Activated CD8-positive, alpha-beta memory T cell treated with anti-CD3 and anti-CD28 coated beads, Interleukin-2, amount 50 U/mL, for 4 hours (primary cell): ENCODE measurements at places on chromosomes 5 and 9.

GRCh38 chr5:75566710-75567309 is 44.4 kb upstream of the ANKDD1B start:
- peak; percentile 18 for DNase-seq

- DNase-seq: no peak
Measured at GRCh38 chr9:136430588-136431234, 8.9 kb downstream of the INPP5E start.

- DNase-seq: no peak
Measured at GRCh38 chr5:8961956-8962355, 583.9 kb downstream of the SEMA5A start.

DNA sequence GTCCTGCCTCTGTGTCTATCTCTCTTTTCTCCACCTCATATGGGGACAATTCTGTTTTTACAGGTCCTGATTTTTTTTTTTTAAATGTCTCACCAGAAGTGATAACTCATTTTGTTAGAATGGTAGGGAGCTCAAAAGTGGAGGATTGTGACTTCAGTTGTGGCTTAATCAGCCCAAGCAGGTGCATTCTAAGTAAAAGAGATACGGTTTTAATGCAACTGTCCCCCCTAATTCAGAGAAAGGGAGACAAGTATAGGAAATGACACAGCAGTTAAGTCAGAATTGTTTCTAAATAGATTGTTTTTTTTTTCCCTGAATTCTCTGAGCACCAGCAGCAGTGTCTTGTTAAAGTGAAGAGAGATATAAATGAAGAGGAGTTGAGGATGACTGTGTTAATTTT is 24.5 kb downstream of the MAST4 start:
- no peak for DNase-seq

GRCh38 chr9:38687389-38687842 is 32.5 kb downstream of the FAM240B start:
- no peak for DNase-seq

DNA sequence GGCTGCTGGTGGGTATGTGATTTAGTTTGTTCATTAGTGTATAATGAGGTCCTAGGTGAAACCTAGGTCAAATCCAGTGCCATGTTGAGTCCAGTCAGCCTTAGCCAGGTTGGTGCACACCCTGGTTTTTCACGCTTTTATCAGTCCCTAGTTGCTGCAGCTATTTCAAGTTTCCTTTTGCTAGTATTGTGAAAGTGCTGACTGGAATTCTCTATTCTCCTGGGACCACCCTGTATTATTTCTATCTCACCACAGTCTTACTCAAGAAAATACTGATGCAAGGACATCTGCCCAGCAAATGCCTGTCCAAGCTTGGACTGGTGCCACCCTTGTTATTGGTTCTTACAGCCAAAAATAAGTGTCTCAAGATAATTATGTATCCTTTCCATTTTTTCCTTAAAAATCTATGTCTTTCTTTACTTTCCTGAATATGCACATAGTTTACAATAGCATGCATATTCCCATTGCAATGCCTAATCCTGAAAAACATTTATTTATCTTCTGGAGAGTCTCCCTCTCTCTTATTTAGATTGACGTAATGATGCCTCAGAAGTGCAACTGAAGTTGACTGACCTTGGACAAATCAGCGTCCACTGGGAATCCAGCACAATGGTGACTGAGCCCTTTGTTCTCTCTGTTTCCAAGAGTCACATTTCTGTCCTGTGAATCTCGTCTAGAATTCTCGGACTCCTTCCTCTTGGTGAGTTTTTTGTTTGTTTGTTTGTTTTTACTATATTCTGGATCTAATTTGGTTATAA is 1075.0 kb downstream of the CDH9 start:
- DNase-seq: no peak

DNA sequence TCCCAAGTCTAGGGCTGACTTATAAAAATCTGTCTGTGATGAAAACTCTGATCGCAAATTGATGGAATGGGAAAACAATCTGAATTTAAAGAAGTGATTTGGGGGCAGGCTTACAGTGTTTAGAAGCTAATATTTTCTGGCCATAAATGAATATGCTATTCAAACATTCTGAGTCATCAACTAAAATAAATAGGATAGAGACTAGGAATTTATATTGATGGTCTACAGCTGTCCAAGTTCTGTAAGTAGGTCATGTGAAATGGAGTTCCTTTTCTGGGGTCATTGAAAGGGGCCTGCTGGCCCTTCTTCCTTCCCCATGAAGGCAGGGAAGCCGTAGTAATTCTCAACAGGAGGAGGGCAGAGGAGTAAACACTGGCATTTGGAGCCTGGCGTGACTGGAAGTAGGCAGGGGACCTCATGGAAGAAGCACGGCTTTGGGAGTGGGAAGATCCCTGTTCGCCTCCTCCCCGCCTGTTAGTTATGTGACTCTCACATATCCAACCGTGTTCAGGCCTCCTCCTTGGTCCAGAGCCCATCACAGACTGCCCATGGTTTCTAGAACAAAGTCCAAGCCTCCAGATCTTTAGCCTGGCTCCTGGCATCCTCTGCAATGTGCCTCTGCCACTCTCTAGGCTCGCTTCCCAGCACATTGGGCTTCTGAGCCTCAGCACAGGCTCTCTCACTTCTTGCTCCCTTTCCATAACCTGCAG is 31.7 kb downstream of the ALG2 start:
- DNase-seq: no peak

DNA sequence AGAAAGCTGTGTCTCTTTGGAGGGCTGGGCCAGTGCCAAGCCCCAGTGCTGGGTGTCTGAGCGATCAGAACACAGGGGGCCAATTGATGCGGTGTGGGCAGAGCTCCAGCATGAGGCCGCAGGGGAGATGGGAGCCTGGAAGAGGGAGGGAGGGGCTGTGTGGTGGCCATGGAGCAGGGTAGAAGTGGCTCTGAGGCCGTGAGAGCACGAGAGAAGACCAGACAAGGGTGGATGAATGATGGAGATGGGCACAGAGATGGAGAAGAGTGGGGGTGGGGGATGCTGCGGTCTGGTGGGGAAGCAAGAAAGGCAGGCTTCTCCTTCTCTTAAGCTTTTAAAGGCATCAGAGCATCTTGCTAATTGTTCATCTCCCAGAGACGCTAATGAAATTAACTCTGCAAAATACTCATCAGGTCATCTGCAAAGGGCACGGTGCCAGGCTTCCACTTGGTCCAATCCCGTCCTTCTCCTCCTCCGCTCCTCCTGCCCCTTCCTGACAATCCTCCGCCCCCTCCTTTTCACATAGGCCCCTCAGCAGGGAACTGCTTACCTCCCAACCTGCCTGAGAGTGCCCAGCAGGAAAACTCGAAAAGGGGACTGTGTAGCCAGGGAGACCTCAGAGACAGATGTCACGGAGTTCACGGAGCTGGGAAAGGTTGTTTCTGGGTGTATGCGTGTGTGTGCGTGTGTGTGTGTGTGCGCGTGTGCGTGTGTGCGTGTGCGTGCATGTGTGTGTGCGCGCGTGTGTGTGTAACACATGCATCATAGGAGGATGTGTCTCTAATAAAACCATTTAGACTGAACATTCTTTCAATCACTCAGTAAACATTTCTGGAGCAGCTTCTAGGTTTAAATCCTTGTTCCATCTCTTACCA is 7.1 kb upstream of the UNC5A start:
- DNase-seq: no peak

DNA sequence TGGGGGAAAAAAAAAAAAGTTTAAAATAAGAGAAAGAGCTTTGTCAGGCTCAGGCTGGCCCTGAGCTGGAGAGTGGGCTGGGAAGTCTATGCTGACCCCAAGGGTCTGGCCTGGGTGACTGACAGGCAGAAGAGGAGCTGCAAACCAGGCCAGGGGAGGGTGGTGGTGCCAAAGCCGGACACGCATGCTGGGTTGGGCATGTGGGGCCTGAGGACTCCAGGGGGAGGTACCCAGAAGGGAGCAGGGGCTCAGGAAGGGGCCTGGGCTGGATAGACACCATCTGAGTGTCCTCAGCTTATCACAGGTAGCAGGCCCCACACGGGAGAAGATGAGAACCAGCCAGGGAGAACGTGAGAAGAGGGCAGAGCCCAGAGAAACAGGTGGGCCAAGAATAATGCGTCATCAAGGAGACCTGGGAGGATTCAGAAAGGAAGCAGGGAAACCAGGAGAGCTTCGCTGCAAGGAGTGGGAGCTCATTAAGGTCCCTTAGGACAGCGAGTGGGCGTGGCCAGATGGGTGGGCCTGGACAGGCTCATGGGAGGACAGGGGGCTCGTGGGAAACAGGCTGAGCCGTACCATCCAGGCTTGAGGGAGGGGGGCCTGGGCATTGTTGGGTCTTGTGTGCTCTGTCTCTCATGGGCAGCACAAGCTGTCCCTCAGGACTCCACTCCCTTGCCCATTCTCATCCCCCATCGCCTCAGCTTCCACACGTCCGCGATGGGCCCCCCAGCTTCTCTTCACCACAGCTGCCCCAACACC is 16.0 kb downstream of the TMOD1 start:
- no peak for DNase-seq

- no peak for DNase-seq
Measured at GRCh38 chr5:173075137-173075843, 19.1 kb downstream of the CREBRF start.

DNA sequence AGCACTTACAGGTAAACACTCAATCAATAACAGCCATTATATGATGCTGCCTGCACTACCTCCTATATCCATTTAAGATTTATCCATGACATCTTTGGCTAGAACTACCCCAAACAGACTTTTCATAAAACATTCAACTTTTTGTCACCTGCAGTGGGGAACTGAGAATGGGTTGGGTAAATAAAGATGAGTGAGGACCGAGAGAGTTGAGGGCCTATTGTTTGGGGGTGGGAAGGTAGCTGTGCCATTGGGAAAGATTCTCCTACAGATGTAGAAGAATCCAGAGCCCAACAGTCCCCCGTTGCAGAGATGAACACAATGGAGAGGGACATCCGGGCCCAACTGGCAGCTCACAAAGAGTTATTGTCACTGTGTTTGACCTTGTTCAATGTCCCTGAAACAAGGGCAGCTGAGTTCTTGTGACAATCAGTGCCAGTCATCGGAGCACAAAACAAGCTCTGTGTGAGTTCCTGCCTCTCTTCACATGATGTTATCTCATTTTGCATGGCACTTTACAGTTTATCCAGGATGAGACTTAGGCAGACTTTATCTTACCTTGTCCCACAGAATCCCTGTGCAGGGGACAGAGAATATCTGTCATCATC is 11.5 kb upstream of the SLC31A2 start:
- DNase-seq: no peak

DNA sequence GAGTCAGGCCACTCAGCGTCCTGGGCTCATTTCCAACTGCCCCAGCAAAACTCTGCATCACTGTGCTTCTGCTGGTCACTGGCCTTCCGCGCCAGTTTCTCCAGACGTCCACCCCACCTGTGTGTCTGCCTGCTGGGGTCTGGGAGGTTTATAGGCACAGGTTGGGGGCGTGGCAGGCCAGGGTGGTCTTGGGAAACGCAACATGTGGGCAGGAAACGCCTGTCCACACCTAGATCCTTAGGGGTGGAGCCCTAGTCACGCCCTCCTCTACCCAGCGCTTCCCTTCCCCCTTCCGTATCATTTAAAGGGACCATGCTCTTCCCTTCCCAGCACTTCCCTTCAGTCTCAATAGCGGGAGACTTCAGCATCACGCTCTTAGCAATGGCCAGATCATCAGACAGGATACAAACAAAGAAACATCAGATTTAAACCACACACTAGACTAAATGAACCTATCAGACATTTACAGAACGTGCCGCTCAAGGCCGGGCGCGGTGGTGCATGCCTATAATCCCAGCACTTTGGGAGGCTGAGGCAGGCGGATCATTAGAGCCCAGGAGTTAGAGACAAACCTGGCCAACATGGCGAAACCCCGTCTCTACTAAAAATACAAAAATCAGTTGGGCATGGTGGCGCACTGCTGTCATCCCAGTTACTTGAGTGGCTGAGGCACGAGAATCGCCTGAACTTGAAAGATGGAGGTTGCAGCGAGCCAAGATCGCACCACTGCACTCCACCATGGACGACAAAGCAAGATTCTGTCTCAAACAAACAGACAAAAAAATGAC is 11.8 kb upstream of the BTNL9 start:
- no peak for DNase-seq

DNA sequence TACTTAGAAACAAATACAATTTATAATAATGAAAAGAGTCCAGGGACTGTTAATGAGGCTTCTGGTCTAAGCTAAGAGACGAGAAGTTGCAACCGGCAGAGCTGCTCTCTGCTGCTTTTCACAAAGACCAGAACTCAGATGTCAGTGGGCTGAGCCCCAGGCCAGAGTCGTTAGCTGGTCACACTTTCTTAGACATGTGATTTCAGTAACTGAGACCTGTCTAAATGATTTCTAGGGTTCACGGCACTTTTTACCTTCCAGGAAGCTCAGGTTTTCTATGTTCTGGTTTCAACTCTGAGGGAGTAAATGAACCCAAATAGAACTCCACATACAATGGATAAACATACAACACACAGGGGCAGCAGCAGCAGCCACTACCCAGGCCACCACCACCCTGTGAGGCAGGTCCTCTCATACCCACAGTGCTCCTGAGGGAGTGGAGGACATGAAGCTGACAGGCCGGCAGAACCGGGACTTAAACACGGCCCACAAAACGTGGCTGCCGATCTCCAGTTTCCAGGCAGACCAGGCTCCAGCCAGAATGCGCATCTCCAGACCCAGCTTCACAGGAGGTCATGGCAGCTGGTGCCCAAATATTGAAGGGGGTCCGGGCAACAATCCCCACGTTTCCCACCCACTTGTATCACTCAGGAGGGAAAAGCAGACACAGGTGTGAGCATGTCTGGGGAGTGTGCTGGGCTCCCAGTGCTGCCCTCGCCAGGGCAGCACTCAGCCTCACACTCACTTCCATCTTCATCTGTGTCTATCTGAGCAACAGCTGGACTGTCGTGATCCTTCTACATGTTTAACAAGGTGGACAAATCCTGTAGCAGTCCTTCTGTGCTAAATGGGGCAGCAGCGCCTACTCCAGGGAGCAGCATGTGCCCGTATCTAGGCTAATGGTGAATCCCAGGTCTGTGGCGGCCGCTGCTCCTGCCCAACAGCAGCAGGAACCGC is 38.8 kb downstream of the IARS1 start:
- no peak for DNase-seq

GRCh38 chr5:177427919-177428573 is 1.6 kb downstream of the GRK6 start:
- DNase-seq: no peak

DNA sequence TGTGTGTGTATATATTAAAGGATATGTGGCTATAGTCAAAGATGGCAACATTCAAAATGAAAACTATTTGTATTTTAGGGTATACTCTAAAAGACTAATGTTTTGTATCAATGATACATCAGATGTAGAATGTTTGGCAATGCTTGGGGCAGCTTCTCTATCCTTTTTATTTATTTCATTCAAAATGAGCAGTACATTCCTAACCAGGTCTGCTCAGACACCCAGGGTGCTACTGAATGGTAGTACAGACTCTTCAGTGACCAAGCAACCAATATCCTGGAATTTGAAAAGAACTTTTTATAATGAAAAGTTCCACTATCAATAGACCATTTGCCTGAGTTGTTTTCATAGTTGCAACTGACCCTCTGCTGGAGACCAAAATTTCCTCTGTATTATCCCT is 23.9 kb downstream of the MEGF9 start:
- no peak for DNase-seq

GRCh38 chr5:103016167-103016566 is 103.8 kb downstream of the GIN1 start:
- DNase-seq: no peak

- peak; percentile 15 for DNase-seq
Measured at GRCh38 chr5:398475-399295, 44.3 kb upstream of the EXOC3 start.

- DNase-seq: no peak
Measured at GRCh38 chr5:145943674-145944121, 7.3 kb downstream of the SH3RF2 start.
